ENCODE measurements at places on chromosomes 4 and X. TPM values are rescaled to one million over a fixed set of nuclear protein-coding genes. Genes with fewer than 3 reads are reported as not detected.

GRCh38 chr4:40594261-40595178, 35.1 kb downstream of the RBM47 start:
- no peaks in the 10 kb centered on the region for H3K27me3 ChIP-seq
- no peaks in the 10 kb centered on the region for H3K36me3 ChIP-seq
- no peaks in the 10 kb centered on the region for H3K4me1 ChIP-seq
- no peak overlapping the region for H3K27ac ChIP-seq

DNA sequence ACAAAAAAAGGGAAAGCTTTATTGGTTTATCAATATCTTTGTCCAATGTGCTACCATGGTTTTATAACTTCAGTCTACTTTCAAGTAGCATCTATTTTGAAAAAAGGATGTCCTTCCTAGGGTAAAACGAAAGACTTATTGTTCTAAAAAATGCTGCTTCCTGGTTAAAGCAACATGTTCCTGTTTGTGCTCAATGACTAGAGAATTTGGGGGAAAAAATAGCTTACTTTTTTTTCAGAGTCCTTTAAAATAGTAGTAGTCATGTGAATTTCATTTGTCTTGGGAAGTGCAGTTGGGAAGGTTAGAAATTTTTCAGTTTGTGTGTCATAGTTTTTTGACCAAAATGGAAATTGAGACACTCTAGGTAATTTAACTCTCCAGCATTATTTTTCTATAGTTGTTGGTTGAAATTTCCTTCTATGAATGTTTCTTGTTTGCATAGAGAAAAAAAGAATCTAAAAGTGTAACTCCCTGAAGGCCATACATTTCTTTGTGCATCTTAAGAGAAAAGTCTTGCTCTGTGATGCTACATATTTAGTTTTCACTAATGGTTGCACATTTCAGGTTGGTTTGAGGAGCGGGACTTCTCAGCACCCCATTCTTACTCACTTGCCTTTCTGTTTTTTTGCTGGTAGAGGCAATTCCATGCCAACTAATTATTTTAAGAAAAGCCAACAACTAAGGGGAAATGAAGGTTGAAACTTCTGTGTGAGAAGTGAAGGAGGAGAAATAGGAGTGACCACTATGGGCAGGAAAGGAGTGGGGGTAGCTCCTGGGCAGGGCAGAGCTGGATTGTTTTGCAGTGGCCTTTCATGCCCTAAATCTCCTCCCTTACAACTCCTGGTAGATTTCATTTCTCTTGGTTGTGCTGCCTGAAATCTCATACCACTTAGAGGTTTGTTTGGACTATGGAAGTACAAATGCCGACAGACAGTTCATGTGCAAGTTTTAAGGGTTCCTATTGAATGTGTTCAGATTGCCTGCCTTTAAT, 76.4 kb downstream of the RAPGEF2 start:
- H3K36me3 ChIP-seq: no peaks in the 10 kb centered on the region
- H3K4me1 ChIP-seq: no peaks in the 10 kb centered on the region
- H3K4me3 ChIP-seq: no peak overlapping the region
- H3K27me3 ChIP-seq: no peaks in the 10 kb centered on the region

- no peak overlapping the region for H3K27ac ChIP-seq
- no peak overlapping the region for H3K4me3 ChIP-seq
- H3K36me3 ChIP-seq: no peaks in the 10 kb centered on the region
- H3K27me3 ChIP-seq: no peaks in the 10 kb centered on the region
- DNase-seq: no peak
Observed at GRCh38 chrX:149222040-149222439, 283.1 kb downstream of the IDS start.

- H3K4me3 ChIP-seq: no peak overlapping the region
- no peak overlapping the region for H3K27ac ChIP-seq
- H3K36me3 ChIP-seq: no peaks in the 10 kb centered on the region
- no peaks in the 10 kb centered on the region for H3K4me1 ChIP-seq
- H3K27me3 ChIP-seq: no peaks in the 10 kb centered on the region
- no peak for DNase-seq
Observed at GRCh38 chr4:142549726-142550463, 296.2 kb downstream of the INPP4B start.

Gene MTM1
- 8.2 TPM for total RNA-seq

Gene TIGD4
- total RNA-seq: not detected

Gene TFDP3
- not detected for total RNA-seq
